ENCODE measurements at places on chromosomes 2 and 18.

DNA sequence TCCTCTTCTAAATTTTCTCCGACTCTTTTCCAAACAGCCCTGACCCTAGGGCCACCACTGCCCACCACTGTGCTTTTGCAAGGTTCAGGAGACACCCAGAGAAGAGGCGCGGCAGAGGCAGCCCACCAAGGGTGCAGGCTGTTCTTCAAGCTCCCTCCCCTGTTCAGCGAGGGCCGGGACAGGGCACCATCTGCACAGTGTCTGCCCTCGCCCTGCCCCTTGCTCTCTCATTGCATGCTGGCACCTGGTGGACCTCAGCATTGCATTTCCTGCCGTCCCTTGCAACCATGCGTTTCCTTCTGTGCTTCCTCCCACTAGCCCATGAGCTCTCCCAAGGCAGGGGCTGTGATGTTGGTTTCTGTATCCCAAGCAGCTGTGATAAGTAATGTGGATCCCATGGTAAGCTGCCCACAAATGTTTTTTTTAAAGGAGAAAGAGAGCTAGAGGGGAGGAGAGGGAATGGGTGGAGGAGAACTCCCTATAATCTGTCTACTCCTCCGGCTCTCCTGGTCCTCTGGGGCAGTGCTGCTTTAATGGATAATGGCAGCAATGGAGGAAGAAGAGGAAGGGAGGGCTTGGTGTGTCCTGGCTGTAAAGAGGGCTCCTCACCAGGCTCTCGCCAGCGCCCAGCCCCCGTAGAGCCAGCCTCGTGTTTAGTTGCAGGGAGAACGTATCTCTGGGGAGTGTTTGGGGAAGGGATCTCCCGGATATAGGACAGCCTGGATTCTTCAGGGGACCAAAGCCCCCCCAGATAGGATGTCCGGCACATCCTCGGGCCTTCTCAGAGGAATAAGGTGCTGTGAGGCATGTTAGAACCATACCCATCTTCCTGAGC lies 15.6 kb upstream of the YWHAQ start:
- DNase-seq: no peak

- DNase-seq: no peak
These were observed 67.9 kb downstream of the C2orf74 start for GRCh38 chr2:61229936-61230335.

DNA sequence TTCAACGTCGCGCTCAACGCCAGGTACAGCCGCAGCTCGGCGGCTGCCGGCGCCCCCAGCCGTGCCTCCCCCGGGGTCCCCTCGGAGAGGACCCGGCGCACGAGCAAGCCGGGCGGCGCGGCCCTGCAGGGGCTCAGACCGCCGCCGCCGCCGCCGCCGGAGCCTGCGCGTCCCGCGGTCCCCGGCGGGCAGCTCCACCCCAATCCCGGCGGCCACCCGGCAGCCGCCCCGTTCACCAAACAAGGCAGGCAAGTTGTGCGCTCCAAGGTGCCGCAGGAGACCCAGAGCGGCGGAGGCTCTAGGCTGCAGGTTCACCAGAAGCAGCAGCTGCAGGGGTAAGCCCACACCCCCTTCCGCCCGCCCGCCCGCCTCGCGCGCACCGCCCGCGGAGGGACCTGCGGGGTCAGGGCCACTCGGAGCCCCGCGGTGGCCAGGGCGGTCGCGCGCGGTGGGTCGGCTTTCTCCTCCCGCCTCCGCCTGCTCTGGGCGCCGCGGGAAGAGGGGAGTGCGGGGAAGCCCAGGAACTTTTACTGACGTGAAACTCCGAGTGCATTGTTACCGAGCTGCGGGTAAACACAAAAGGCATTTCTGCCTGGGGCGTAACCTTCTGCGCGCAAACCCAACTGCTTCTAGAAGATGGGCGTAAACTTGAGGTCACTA lies 861 bp downstream of the LTBP1 start:
- no peak for DNase-seq

DNA sequence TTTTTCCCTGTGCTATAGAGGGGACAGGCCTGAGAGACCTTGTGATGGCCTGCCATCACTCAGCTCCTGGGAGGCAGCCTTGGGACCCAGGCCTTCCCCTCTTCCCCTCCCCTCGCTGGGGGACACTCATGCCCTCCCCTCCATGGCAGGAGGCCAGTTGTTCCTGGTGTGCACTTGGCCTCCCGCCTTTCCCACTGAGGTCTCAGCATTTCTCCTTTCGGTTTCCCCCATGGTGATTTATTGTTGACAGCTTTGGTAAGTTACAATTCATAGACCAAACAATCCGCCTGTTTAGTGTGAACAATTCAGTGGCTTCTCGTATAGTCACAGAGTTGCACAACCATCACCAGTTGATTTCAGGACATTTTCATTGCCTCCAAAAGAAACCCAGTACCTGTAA lies 10.2 kb upstream of the CNDP1 start:
- DNase-seq: no peak

- no peak for DNase-seq
These were observed 27.9 kb downstream of the PIEZO2 start for GRCh38 chr18:11121443-11121849.

DNA sequence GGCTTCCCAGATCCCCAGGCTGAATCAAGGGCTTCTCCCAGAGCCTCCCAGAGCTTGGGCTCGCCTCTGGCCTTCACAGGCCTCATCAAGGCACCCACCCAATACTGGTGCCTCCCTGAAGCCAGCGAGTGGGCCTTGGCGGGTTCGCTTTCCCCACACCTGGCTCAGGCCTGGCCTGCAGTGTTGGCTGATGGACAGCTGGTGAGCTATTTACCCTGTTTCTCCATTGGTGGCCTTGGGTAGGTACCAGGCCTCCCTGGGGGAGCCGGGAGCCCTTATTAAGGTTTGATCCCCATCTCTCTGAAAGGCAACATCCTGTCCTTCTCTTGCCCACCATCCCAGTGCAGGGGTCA lies 18.2 kb upstream of the DUSP2 start:
- no peak for DNase-seq

DNA sequence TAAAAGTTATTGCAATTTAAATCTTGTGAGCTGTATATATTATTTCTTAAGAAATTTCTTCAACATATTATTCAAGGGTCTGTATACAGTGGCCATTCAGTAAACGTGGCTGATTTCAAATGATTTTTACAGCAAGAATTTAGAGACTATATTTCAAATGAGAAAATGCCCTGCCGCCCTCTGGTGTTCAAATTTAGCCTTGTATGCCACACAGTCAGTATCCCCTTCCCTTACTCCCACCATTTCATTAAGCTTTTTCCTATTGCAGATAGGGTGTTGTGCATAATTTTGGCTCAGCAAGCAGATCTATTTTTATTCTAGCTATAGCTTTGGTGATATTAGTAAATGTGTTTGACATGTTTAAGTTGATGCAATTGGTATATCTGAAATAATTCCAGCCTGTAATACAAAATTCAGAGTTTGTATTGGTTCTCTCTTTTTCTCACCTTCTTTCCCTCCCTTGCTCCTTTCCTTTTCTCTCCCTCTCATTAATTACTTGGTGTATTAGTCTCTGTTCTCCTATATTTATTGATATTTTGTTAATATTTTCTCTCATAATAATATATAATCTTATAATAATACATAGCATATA lies 22.8 kb upstream of the SCN7A start:
- DNase-seq: no peak

DNA sequence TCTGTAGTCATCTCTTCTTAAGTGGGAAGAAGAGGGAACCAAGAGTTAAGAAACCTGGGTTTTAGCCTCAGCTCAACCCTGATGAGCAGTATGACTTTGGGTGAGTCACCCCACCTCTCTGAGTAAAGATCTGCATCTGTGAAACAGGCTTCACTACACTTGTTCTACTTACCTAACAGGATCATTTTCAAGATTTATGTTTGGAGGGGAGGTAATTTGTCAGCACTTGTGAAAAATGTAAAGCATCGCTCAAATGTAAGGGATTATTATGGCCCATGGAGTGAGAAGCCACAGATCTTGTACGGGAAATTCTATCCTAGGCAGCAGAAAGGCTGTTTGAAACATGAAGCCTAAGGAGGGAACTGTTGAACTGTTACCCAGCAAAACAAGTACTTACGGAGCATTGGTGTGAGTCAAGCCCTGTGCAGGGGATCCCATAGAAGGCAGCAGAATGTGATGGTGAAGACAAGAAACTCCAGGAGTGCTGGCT lies 160.6 kb downstream of the PRKCE start:
- DNase-seq: no peak

- no peak for DNase-seq
These were observed 28.9 kb upstream of the ACTR2 start for GRCh38 chr2:65198737-65199136.

- DNase-seq: no peak
These were observed 39.3 kb upstream of the C1GALT1C1L start for GRCh38 chr2:43715300-43716098.

GRCh38 chr2:86233436-86233835 lies 34.2 kb downstream of the MRPL35 start:
- no peak for DNase-seq

DNA sequence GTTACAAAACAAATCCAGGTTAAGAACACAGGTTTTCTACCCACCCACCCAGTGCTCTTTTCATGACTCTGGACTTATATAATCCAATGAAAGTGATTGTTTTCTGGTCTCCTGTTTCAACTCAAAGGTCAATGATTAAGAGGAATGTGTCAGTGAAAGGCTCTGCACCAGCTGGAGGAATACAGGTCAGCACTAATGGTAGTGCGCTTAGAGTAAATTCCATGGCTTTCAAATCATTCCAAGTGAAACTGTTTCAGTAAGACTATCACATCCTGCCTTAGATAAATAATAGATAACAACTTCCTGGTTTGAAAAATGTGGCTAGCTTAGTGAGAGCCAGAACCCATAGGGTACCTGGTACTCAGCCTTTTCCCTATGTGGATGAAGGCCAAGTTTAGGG lies 47.8 kb downstream of the SLC9A4 start:
- DNase-seq: no peak

DNA sequence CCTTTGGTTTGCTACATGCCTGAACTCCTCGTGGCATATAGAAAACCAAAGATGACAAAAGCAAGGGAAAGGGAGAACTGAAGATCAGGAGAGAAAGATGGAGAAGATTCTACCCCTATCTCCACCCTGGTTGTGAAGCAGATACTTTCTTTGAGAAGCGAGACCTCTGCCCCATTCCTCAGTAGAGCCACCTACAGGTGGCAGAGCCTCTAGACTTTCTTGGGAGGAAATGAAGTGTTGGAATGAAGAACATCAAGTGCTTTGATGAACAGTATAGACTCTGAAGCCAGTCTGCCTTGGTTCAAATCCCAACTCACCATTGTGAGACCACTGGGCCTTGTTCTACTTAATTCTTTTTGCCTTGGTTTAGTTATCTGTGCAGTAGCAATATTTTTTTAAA lies 348.8 kb upstream of the ETAA1 start:
- no peak for DNase-seq

GRCh38 chr18:26621161-26622026 lies 73.0 kb upstream of the KCTD1 start:
- no peak for DNase-seq

DNA sequence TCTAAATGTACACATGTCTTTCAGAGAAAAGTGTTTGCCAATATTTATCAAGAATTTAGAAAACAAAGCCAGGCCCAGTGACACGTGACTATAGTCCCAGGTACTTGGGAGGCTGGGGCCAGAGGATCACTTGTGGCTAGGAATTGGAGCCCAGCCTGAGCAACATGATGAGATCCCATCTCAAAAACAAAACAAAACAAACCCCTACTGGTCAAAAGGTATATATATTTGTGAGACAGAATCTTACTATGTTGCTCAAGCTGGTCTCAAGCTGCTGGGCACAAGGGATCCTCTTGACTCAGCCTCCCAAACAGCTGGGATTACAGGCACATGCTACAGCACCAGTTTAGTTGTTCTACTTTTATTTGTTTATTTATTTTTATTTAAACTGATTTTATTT lies 79.2 kb downstream of the ZDBF2 start:
- no peak for DNase-seq

GRCh38 chr2:147739508-147739907 lies 105.3 kb upstream of the ACVR2A start:
- no peak for DNase-seq

DNA sequence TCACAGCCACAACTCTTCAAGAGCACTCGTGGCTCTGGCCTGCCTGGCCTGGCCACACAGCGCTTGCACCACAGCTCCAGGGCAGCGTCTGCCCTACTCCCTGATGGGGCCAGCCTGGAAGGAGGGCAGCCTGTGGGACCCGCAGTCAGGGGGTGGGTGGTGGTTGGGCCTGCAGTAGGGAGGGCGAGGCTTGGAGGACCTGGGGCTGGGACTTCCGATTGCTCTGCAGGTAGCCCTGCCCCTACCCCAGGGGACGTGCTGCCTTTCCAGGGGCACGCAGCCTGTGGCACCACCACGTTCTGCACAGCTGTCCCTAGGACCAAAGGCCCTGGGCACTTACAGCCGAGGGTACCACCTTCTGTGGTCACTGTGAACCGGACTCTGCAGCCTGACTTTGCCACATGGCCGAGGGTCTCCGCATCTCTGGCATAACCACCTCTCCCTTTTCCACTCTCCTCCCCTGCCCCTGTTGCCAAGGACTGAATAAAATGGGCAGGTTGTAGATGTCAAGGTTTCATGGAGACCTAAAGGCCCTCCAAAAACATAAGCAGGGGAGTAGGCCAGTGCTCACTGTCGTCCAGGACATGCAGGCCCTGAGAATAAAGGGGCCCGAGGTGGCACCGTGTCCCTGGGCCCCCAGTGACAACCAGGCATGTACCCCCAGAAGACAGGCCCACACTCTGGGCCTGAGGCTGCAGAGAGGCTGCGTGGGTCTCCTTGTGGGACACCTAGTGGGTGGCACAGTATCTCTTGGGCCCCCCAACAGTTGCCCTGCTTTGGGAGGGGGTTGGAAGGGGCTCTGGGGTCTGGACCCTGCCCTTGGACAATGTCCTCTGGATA lies 87.3 kb downstream of the INHBB start:
- DNase-seq: no peak

- DNase-seq: no peak
These were observed 7.7 kb downstream of the KIF1A start for GRCh38 chr2:240812301-240812680.

DNA sequence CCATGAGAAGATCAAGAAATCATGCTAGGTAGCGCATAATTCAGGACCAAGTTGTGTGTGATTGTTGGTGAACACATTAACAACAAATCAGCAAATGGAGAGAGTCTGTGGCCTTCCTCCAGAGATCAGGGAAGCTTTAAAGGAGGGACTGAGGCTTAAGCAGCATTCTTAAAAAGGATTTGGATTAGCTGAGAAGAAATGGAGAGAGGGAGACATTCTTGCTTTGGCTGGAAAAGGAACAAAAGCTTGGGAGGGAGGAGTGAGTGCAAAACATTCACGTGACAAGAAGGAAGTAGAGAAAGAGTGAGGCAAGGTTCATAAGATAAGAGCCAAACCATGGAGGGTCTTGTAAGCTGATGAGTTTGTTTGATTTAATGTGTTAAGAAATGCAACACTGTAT lies 75.6 kb downstream of the SRD5A2 start:
- no peak for DNase-seq

DNA sequence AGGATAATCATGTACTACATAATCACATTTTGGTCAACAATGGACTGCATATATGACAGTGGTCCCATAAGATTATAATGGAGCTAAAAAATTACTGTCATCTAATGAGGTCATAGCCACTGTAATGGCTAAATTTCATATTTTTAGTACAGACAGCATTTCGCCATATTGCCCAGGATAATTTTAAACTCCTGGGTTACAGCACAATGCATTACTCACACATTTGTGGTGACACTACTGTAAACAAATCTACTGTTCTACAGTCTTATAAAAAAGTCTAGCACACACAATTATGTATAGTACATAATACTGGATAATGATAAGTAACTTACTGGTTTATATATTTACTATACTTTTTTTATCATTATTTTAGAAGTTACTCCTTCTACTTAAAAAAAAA lies 12.8 kb downstream of the EIF2AK2 start:
- DNase-seq: no peak
